Stimulated activated CD8-positive, alpha-beta memory T cell treated with anti-CD3 and anti-CD28 coated beads, Interleukin-15, amount 100 ng/mL, for 24 hours (primary cell): ENCODE measurements at places on chromosomes 7 and 10.

- DNase-seq: no peak
Measured at GRCh38 chr7:148277042-148277660, 313.4 kb upstream of the C7orf33 start.

- no peak for DNase-seq
Measured at GRCh38 chr10:97046456-97047082, 139.2 kb downstream of the SLIT1 start.

DNA sequence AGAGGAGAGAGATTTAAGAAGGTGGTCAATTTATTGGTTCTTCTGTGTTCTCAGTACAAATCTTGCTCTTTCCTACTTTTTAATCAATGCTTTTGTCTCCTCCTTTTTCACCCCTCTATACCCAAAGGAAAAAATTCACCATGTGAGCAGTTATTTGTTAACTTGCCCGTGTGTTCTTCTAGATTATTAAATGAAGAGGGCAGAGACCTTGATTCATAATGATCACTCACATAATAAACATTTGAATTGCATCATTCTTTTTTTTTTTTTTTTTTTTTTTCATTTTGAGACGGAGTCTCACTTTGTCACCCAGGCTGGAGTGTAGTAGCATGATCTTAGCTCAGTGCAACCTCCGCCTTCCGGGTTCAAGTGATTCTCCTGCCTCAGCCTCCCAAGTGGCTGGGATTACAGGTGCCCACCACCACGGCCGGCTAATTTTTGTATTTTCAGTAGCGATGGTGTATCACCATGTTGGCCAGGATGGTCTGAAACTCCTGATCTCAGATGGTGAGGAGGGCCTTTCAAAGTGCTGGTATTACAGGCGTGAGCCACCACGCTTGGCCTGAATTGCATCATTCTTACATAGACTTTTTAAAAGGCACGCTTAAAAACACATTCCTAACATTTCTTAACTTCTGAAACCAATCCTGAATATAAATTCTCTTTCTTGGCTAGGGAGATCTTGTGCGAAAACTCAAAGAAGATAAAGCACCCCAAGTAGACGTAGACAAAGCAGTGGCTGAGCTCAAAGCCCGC, 3.6 kb downstream of the GARS1 start:
- DNase-seq: no peak

DNA sequence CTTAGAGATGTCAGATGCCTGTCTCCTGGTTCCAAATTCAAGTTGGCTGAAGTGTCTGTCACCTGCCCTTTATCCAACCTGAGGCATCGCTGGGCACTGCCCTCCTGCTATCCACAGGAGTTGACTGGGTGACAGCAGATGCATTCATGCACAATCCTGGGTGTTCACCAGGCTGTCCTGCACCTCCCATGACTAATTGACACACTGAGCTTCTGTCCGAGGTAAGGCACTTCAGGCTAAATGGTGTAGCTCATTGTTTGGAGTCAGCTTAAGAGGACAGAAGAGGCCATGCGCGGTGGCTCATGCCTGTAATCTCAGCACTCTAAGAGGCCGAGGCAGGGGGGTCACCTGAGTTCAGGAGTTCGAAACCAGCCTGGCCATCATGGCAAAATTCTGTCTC, 2.4 kb downstream of the UCMA start:
- DNase-seq: no peak

DNA sequence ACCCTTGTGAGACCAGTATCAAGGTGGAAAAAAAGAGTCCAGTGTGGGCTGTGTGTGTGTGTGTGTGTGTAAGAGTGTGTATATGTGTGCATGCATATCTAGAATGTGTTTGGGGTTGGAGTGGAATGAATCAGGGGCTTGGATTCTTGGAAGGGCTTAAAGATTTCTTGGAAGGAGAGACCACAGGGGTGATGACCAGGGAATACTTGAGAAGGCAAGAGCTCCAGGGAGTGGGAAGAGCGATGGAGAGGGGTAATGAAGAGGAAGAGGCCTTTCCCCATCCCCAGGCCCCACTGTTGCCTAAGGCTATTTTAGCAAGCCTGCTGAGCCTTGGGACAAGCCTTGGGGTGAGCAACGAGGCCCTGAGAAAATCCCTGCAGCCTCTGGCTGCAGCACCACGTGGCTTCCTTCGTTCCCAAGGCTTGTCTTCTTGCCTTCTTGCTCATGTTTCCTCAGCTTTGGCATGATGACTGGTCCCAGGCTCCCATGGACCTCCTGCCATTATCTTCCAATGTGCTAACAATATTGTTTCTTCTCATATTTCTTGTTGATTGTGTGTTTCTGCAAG, 663.4 kb downstream of the INHBA start:
- DNase-seq: no peak
